ENCODE measurements at places on chromosomes 6 and 20.

- no peak for DNase-seq
These were observed 146.9 kb downstream of the PHACTR3 start for GRCh38 chr20:59751075-59751711.

- no peak for DNase-seq
These were observed 60.9 kb upstream of the EIF2S2 start for GRCh38 chr20:34172926-34173325.

- no peak for DNase-seq
These were observed 76.0 kb downstream of the CD83 start for GRCh38 chr6:14193524-14193923.

- DNase-seq = no peak
These were observed 7.2 kb downstream of the HINT3 start for GRCh38 chr6:125963817-125964216.

DNA sequence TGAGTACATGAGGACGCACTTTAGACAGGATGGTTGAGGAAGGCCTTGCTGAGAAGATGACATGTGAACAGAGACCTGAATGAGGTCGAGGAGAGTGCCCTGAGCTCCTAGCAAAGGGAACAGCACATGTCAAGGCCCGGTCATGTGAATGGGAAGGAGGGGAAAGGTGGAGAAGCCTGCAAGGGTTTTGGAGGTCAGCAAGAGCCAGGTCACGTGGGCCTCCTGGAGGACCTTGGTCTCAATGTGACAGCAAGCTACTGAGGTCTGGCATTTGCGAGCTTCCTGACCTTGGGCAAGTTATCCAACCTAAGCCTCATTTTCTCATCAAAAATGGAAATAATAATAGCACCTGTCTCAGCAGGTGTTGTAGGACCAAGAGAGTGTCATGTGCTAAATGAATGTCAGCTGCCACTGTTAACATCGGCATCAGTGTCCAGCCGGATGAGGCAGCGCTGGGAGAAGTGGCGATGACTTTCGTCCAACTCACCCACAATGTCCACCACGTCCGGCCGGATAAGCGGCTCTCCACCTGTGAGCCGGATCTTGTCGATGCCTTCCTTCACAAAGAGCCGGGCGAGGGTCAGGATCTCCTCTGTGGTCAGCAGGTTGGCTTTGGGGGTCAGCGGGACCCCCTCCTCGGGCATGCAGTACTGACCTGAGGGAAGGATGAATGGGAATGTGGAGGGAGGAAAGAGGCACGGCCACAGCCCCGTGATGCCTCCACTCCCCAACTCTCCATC lies 8.9 kb downstream of the MOCS1 start:
- no peak for DNase-seq

DNA sequence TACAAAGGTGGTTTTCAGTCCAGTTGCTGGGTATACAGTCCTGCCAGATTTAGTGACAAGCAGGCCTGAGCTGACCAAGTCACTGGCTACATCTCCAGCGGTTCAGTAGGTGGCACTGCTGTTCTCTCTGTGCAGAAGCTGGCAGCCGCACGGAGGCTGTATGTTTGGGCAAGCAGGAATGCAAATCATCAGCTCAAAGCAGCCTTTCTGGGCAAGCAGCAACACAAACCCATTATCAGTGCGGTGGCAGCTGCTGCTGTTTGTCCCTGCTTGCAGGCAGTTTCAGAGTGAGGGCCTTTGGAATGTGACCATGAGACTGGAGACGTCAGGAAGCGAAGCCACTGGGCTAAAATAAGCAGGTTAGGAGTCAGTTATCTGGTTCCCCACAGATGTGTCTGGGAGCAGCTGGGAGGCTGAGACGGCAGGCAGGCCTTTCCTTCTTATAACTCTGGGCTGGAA lies 72.5 kb downstream of the TXLNB start:
- peak; percentile 63 for DNase-seq

DNA sequence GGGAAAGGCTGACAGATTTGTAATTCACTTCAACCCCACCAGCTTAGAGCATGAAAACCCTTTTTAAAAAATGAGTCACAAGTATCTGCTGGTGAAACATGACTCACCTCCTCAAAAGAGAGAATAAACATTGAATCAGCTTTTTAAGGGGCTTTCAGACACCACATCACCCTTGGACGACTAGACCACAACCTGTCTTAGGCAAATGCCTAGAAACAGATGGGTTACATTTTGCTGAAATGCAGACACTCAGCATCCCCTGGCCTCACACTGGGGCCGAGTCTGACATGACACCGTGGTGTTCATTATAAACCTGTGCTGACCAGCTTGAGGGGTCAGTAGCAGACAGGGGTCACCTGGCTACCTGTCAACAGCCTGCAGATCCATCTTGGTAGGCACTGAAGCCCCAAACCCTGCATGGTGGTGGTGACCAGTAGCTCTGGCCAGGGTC lies 175.3 kb upstream of the CST7 start:
- no peak for DNase-seq

DNA sequence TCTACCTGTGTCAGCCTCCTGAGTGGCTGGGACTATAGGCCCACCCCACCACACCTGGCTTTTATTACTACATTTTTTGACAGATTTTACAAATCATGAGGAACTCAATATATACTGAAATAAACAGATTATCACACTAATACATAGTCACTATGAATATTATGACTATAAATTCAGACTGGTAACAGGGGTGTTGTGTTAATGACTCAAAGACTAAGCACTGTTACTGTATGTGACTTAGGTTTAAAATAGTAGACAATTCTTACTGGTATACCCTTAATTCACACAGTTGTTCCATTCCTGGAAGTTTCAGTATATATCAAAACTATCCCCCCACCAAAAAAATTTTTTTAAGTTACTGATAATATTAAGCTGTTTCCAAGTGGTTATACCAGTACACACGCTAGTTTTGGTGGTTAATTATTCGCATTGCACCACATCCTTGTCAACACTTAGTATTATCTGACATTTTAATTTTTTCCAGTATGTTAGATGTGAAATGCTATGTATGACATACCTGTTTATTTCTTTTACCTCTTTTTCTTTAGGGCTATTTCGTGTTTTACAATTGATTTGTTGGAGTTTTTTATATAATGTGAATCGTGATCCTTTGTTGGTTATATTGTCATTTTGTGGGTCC lies 34.4 kb upstream of the C20orf144 start:
- no peak for DNase-seq

DNA sequence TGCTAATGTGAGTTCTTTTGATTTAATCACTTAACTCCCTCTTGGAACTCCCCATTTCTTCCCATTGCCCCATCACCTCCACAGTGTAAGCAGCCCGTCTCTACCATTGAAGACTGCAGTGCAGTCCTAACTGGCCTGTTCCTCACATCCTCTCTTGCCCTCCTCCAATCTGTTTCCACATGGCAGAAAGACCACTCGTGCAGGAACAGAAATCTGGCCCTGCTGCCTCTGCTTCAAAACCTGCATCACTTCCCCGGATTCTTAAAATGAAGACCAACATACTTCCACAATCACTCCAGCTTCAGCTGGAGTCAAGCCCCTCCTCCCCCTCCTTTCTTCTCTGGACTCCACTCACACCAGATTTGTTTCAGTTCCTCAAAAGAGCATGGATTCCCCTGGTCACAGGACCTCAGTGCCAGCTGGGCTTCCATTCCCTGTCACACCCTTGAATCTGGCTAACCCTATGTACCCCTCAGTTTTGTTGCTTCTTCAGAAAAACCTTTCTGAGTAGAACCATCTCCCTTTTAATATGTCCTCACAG lies 802.3 kb downstream of the MAFB start:
- no peak for DNase-seq

DNA sequence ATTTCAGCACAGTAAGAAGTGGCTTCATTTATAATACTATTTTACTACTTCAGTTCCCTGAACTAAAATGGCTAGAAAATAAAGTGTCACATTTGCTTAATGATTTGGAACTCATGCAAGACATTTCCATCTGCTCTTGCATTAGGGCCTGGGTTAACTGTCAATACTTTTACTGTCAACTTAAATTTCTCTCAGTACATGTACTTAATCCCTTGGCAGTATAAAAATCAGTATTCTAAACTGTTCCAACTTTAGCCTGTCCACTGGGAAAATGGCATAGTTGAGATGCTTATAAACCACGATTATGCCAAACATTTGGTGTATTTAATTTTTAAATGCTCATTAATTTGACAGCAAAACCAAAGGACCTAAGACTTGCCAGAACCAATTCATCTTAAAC lies 154.5 kb downstream of the ASCC3 start:
- no peak for DNase-seq

- DNase-seq = peak; percentile 32
These were observed 27.9 kb upstream of the RTF2 start for GRCh38 chr20:56440346-56441007.

GRCh38 chr6:13548500-13549210 lies 25.7 kb upstream of the SIRT5 start:
- DNase-seq = no peak

- no peak for DNase-seq
These were observed 13.8 kb upstream of the HLA-G start for GRCh38 chr6:29813809-29814208.

DNA sequence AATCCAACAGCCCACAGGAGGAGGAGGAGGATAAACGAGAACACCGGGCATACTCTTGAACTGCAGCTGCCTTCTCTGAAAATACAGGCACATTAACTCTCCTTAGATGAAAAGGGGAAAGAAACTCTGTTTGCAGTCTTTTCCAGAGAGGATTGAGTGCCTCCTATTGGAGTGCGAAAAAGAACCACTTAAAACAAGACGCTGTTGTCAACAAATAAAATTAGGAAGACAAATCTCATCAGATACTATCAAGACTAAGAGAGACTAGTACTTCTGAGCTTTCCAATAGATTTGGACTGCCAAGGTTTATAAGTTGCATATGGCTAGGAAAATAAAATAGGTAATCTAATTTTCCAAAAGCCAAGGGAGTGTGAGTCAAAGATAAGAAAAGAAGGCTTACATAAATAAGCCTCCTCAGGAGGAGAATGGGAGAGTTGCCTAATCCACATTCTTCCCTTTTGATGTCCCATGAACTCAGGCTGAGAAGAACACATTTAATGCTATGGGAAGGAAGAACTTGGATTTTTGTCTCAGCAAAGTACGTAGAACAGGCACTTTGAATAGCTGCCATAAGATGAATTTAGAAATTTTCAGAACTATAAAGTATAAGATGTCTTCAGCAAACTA lies 154.7 kb downstream of the ARHGAP18 start:
- no peak for DNase-seq

GRCh38 chr20:1119128-1119505 lies 715 bp downstream of the PSMF1 start:
- DNase-seq = no peak

DNA sequence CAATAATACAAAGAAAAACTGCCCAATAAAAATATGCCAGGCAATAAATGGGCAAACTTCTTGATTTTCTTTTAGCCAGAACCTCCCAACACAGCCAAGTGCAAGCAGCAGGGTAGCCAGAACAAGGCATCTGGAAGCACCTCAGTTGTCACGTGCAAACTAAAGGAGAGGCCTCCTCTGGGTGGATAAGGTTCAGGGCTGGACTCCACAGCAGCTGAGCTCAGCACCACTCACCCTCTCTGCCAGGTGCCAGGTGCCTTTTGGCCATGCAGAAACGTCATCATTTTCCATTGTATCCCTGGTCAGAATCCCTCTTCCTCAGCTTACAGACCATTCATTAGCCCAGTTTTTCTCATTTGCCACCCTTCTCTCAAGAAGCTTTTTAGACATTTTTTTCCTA lies 52.7 kb downstream of the SOD2 start:
- no peak for DNase-seq

- no peak for DNase-seq
These were observed 3.5 kb downstream of the CITED2 start for GRCh38 chr6:139370999-139371345.

GRCh38 chr20:32201296-32201976 lies 6.1 kb downstream of the PLAGL2 start:
- DNase-seq = no peak

- DNase-seq = no peak
These were observed 191.9 kb downstream of the MOXD1 start for GRCh38 chr6:132209351-132209750.

GRCh38 chr20:49986049-49986448 lies 3.3 kb downstream of the SNAI1 start:
- no peak for DNase-seq
